ENCODE measurements at places on chromosomes 11 and 22.
A peak's percentile ranks its signal among the peaks of the same experiment; 100 is the strongest.

- no peak for DNase-seq
These were observed 48.8 kb downstream of the ABTB2 start for GRCh38 chr11:34308913-34309585.

DNA sequence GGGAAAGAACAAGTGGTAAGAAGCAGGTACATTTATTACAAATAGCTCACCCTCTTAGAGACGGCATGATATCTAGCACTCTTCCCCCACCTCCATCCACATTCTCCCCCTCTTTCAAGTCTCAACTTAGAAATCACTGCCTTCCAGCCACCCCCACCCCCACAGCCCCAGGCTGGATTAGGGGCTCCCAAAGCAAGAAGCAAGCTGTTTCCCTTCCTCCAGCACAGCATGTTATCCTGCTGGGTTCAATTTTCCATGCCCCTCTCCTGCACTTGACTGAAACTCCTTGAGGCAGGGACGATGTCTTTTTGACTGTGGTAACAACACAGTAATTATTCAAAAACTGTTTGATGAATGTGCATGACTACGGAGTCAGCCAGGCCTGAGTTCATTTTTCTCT, 350.7 kb downstream of the LARGE1 start:
- DNase-seq, result no peak

DNA sequence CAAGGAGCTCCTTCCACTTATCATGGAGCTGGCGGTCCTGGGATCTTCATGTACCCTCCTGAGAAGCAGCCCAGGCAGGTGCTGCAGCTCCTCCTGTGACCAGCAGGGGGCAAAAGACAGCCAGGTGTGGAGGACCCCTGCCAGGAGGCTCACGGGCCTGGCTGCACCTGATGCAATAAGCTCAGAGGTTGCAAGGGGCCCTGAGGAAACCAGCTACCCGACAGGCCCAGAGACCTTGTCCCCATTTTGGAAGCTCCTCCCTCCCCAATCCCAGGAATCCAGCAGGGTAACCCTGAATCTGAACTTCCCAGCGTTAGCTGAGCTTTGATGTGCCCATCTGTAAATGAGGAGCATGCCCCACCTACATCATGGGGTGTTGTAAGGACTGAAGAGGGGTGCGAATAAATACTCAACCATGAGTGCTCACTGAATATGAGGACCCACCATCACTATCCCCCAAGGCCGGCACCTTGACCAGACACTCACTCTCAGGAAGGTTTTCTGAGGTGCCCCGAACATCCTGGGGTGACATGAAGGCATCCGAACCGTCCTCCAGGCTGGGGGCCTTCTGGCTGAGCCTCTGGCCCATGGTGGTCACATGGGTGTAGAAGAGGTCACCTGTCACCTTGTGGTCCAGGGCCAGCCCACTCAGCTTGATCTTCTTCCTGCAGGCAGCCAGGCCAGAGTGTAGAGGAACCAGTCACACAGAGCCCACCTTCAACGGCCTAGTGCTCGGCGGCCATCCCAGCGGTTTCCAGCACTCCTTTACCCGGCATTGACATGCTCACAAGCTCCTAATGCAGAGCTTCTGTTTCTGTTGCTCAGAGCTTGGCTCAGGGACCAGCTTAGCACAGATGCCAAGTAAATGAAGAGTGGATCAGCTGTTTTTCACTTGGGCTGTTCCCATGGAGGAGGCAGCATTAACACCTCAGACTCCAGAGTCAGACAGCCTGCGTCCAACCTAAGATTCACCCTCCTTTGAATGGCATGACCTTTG, 21.7 kb downstream of the SLC43A1 start:
- peak; percentile 78 for DNase-seq

GRCh38 chr11:111633248-111633647, 31.0 kb downstream of the SIK2 start:
- no peak for DNase-seq

- peak; percentile 98 for DNase-seq
These were observed 11.5 kb downstream of the YPEL4 start for GRCh38 chr11:57638005-57638781.

- DNase-seq, result peak; percentile 87
These were observed 36.3 kb upstream of the POLA2 start for GRCh38 chr11:65225279-65226102.

- DNase-seq, result no peak
These were observed 160.4 kb downstream of the BRD1 start for GRCh38 chr22:49667236-49667635.

DNA sequence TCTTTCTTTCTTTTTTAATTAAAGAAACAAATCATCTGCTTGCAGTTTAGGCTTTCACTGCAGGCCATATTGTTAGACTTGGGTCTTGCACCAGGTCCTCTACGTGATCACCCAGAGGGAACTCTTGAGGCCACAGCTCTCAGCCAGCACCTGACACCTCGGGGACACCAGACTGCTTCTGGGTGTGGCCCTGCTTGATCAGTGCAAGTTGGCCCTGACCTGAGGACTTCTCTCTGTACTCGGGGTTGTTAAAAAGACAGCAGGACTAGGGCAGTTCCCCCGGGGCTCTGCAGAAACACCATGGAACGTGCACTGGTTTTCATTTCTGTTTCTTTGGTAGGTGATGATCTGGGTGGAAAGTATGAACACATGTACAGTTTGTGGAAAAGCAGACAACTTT, 51.2 kb upstream of the MYO18B start:
- no peak for DNase-seq

- no peak for DNase-seq
These were observed 109.2 kb upstream of the MTMR2 start for GRCh38 chr11:96033095-96033494.

GRCh38 chr11:97107604-97108003, 717.8 kb downstream of the JRKL start:
- DNase-seq, result no peak

- DNase-seq, result no peak
These were observed 9.7 kb downstream of the MMP26 start for GRCh38 chr11:4714300-4714699.

- DNase-seq, result no peak
These were observed 15.9 kb upstream of the OR6M1 start for GRCh38 chr11:123822032-123822431.

DNA sequence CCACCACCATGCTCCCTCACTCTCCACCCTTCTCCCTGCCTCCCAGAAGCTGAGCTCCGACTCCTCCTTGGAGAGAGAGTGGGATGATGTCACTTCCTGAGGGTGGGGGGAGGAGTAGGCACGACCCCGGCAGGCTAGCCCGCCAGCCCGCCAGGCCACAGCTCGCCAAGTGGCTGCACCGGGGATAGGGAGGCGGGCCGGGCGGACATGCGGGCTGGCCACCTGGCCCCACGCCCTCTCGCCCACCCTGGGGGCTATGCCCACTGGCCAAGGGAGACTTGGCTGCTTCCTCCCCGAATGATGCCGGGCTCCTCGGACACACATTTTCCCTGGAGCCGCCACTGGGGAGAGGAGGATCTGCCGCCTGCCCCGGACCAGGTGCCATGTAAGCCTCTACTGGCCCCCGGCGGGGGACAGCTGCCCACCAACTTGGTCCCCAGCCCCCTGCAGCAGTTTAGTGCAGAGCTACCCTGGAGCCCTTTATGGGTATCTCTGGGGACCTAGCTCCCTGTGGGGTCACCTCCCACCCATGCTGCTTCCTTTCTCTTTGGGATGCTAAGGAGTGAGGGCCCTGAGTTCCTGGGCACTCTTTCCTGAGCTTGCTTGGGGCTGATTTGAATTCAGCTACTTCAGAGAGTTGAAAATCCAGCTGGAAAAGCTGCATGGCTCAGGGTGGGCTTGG, 33.7 kb upstream of the MYRF start:
- DNase-seq, result peak; percentile 96

DNA sequence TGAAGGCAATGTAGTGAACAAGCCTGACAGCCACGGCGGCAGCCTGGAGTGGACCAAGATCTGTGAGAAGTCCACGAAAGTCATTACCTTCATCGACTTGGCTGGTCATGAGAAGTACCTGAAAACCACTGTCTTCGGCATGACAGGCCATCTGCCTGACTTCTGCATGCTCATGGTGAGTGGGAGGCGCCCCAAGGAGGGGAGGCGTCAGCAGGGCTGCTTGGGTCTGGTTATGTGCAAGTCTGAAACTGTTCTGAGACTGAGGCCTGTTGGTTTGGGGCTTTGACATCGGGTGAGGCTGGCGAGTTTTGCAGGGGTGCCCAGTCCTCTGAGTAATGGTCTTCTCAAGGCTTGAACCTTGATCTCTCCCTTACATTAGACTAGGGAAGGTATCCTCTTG, 11.1 kb downstream of the GTPBP1 start:
- DNase-seq, result no peak

- DNase-seq, result peak; percentile 71
These were observed 15.6 kb upstream of the CYP2R1 start for GRCh38 chr11:14907411-14908213.

GRCh38 chr22:19686946-19687345, 27.4 kb upstream of the SEPTIN5 start:
- DNase-seq, result no peak

GRCh38 chr11:76786441-76787014, 3.4 kb downstream of the TSKU start:
- DNase-seq, result no peak

DNA sequence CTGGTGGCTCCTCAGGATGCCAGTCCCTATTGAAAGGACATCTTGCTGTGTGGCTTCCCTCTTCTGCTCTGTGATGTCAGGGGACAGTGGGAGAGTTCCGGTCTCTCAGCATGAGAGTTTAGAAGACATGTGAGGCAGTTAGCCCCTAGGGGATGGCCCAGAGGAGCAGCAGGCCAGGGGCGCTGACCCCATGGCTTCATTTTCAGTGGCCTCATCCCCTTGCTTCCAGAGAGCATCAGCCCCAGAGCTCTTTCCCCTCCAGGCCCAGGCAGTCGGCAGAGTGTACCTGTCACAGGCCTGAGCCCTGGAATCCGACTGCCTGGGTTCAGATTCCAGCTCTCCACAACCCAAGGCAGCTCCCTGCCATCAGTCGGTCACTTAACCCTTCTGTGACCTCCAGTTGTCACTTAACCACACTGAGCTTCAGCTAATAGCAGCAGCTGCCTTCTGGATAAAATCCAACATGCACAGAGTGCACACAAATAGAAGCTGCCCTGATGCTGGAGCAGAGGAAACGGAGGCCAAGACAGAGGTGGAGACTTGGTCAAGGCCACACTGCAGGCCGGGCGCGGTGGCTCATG, 14.1 kb upstream of the LRRC10B start:
- DNase-seq, result no peak

- peak; percentile 55 for DNase-seq
These were observed 99.9 kb downstream of the MED15 start for GRCh38 chr22:20607157-20607907.

GRCh38 chr22:48607901-48608662, 1219.6 kb downstream of the BRD1 start:
- DNase-seq, result no peak

DNA sequence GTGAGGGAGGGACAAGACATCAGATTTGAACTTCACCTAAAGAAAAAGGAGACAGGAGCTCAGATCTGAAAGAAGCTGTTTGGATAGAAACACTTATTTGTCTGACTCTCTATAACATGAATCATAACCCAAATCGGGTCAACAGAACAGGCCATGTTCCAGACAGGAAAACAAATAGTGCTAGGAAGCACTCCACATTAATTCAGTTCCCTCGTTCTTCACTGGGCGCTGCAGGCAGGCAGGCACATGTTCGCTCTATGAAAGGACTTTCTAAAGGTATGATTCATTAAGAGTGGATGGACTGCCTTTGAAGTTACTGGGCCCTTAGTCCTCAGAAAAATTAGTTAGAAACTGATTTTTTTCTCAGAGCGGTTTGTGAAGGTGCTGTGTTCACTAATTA, 137.5 kb upstream of the TRPC6 start:
- DNase-seq, result no peak

DNA sequence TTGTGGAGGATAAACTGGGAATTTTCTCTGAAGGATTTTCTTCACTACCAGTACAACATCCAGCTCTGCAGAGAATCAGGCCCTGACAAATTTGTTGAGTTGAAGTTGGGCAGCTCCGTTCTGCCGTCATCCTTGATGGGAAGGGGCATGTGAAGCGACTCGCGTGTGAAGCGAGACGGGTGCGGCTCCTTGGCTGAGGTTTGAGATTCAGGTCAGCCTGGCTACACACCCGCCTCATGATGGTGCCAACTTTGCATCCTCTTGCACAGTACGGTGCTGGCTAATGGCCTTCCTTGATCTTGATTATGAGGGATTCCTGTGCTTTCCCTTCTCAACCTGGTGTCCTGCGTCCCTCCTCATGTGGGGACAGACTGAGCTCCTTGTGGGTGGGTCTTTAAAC, 19.7 kb upstream of the CDC42EP2 start:
- no peak for DNase-seq

GRCh38 chr11:22797047-22797446, 32.6 kb downstream of the SVIP start:
- no peak for DNase-seq

DNA sequence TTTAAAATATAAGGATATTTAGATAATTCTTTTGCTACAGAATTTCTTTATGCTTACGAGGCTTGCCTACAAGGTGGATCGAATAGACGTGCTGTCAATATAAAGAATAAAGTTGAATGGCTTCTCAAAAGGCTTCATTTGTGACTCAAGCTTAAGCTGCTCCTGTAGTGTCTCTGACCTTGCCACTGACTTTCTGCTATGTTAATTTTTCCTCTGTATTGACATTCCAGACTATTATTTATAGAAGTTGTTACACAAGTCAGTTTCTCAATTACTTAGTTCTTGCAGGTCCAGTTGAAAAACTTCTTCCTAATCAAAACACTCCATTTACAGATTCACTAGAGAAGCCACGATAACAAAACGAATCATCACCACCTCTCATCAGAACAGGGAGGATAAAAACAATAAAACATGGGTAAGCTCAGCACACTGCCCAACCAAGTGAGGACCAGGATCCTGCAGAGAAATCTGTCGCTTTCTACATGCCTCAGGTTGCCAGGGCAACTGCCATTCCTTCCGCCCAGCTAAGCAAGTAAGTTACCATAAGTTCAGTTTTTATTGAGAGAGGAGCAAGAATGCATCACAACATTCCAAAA, 39.0 kb upstream of the CHKA start:
- DNase-seq, result no peak

DNA sequence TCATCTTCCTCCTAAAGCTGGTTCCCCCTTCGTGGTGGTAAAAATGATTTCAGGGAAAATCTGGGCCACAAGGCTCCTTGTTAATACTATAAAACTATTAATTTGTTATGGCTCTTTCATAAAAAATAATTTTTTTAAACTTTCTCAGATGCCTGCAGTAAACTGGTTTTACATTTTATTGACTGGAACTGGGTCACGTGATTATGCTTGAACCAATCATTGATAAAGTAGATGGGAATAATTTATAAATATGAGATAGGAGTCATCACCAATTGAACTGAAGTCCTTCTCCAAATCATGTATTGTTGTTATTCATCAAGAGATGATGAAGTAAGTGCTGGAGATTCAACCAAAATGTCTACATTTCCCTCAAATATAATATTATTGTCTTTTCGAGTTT, 138.4 kb downstream of the SLC17A6 start:
- DNase-seq, result no peak
